Pons (tissue), 1 donor: ENCODE measurements at places on chromosomes 6 and 20.
A peak's percentile ranks its signal among the peaks of the same experiment; 100 is the strongest.

DNA sequence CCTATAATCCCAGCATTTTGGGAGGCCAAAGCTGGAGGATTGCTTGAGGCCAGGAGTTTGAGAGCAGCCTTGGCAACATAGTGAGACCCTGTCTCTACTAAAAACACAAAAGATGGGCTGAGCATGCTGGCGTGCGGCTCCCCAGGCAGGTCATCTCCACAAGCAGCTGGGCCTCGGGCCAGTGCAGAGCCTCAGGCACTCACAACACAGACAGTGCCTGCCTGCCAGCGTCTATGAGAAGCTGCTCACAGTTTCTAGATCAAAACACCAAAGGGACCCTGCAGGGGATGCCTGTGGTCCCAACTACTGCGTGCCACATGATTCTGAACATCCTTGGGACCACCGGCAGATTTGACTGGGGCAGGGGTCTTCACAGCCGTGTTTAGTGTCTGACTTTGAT lies 59.4 kb downstream of the GINS1 start:
- peak; percentile 30 for DNase-seq

DNA sequence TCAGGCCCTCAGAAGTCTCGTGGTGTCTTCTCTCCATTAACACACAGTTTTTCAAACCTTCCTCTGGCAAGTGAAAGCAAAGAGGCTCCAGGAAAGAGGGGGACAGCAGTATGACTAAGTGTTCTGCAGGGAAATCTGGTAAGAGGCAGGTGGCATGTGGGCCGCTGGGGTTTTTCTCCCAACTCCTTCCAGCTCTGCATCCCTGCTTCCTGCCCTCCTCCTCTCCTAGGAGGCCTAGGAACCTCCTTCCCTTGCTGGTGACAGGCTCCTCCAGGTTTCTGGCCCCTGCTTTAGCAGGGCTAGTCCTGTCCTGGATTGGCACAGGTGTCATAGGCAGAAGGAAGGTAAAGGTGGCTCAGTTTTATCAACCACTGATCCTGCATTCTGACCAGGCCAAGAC lies 7.6 kb upstream of the ITCH start:
- DNase-seq, result no peak

- DNase-seq, result no peak
These were observed 50.0 kb downstream of the SRC start for GRCh38 chr20:37395921-37396415.

DNA sequence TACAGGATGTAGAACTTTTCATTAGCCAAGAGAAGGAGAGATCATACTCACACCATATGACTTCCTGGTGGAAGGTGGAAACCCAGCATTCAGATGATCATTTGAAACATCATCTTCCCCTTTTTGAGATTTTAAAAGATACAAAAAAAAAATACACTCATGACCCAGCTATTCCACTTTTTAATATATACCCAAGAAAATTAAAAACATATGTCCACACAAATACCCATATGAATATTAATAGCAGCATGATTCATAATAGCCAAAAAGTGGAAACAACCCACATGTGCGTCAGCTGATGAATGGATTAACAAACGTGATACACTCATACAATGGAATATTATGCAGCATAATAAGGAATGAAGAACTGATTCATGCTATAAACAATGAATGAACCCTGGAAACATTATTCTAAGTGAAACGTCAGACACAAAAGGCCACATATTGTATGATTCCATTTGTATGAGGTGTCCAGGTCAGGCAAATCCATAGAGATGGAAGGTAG lies 130.0 kb upstream of the SGK1 start:
- DNase-seq, result peak; percentile 32

GRCh38 chr6:107999341-107999740 lies 41.3 kb upstream of the SEC63 start:
- DNase-seq, result no peak

DNA sequence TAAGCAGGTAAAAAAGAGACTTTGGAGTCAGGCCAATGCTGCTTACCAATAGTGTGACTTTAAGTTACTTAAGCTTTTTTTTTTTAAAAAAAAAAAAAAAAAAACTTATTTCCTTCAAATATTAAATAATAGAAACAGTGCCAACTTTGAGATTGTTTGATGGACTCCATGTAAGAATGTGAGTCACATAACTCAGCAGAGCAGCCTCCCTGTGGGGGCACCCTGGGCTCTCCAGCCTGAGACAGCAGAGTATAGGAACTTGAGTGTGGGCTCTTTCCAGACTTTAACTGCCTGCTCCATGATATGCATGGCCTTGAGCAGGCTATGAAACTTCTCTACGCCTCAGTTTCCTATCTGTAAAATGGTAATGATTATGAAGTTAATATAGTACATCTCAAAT lies 113.3 kb upstream of the SAMD5 start:
- DNase-seq, result no peak

GRCh38 chr6:40355532-40355931 lies 231.6 kb downstream of the LRFN2 start:
- no peak for DNase-seq

DNA sequence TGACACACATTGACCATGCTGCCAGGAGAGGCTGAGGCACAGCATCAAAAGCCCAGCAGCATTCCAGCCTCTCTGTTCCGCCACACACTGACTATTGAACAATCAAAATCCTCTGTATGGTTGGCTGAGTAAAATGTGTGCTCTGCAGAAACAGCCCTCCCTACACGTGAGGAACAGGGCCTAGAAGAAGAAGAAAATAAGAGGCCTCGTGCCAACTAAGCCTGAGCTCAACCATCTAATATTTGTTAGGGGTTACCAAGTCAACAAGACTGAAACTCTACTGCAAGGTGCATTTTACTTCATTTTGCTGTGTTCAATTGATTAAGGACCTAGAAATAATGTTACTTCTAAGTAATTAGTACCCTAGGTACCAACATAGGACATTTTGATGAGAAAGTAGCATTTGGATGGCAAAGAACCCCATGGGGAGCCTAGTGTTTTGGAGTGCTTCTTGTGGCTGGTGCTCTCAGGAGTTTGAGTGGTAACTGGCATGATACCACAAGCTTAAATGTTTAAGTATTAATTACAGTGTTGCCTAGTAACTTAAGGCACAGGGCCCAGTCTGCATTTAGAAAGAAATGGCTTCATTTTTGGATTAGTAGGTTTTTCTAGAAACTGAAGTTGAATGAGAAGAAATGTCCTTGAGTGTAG lies 146.6 kb upstream of the PLN start:
- DNase-seq, result no peak

DNA sequence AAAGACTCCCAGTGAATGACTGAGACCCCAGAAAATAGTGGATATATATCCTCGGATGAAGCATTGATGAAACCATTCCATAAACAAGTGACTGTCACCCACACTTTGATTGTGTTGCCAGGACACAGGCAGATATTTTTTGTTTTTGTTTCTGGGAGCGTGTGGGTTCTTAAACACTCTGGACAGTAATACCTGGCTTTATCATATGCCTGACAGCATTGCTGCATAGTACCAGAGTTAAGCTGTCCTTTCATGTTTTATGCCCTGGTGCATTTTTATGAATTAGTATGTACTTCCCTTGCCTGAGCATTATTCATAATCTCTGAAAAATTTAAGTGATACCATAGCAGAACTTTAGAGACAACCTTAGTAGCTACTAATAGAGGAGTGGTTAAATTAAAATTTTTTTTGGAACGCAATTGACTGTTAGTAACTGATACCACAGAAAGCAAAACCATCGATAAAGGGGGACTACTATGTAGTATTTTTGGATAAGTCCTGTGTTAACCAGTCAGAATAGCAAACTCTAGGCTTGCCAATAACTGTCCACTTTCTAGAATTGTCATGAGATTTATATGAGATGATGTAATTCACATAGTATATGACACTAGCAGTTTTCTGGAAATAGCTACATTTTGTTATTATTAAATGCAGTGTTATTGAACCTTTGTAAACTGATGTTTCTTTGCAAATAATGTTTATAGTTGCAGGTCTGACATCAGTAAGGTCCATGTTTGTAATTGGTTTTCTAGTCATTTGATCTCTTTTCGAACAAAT lies 30.4 kb downstream of the SENP6 start:
- no peak for DNase-seq

DNA sequence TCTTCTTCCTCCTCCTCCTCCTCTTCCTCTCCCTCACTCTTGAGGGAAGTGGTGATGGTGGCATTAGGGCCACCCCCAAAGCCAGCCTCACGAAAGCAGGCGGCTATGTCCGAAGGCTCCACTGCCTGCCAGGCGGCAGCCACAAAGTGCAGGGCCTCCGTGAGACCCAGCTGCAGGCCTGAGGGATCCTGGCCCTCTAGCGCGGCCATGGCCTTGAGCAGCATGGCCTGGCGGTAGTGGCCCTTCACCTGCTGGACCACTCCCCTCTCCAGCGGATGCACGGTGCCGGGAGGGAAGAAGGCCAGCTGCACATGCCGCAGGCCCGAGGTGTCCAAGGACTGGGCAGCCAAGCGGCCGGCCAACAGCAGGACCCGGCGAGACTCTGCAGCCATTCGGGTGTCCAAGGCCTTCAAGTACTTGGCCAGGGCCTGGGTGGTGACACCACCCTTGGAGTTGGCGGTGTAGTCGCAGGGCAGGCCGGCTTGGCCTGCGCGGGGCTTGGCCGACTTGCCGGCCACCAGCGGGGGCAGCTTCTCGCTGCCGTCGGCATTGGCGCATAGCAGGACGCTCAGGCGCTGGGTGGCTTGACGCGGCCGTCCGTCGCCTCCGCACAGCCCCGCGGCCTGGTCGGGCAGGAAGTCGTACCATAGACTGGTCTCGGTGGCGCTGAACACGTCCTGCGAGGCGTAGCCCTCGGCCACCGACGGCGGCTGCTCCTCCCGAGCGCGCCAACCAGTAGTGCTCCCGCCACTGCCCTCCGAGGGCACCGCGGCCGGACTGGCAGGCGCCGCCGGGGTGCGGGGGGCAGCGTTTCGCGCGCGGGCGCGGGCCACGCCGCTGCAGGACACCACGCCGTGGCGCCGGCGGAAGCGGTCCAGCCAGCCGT lies 1.1 kb downstream of the CENPB start:
- DNase-seq, result no peak

- no peak for DNase-seq
These were observed 800.6 kb upstream of the MAP3K7 start for GRCh38 chr6:91387290-91388059.

- DNase-seq, result no peak
These were observed 4.7 kb downstream of the STAU1 start for GRCh38 chr20:49183444-49183843.

- DNase-seq, result no peak
These were observed 1090.3 kb downstream of the HACE1 start for GRCh38 chr6:103769431-103769830.

- DNase-seq, result no peak
These were observed 50.6 kb downstream of the BMP6 start for GRCh38 chr6:7776509-7776908.

DNA sequence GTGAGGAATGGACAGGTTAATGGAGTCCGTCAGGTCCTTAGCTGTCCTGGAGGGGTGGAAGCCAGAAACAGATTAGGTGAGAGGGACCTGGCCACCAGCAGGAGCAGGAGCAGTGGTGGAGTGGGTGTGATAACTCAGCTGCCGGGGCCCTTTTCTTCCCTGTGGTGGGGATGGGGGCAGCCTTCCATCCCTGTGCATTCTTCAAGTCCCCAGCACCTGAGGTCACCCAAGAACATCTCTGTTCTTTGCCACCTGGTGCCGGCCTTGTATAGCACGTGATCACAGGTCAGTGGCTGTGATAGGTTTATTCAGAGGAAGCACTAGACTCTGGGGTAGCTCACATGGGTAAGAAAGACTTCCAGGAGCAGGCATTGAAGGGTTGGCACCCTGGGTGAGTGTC lies 16.6 kb downstream of the ERGIC3 start:
- DNase-seq, result no peak

DNA sequence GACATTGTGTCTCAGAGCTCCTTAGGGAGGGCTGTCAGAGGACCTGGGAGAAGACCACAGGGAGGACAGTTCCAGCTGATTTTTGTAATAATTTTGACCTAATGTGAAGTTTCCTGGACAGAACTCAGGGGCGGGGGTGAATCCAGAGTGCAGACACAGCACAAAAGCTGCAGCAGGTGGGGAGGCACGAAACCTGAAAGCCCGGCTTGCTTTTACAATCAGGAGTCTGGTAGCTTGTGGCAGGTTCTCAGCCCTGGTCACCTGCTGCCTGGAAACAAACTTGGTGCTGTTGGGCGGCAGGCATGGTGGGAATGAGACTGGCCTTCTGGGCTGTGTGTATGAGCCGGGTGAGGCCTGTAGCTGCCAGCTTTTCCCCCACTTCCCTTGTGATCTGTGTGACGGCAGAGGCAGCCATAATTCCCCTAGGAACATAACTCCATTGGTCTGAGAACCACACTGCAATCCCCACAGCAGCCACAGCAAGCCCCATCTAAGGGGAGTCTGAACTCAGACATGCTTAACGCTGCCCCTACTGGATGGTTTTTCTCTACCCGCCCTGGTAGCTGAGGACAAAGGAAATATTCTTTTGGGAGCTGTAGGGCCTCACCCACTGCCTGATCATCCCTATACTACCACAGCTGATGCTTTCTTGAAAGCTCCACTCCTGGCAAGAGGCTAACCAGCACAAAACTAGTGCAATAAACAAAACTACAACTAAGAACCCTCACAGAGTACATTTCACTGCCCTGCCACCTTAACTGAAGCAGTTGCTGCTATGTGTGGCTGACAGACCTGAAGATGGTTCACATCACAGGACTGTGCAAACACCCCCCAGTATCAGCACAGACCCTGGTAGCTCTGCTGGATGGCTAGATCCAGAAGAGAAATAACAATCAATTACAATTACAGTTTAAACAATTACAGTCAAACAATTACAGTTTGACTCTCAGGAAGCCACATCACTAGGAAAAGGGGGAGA lies 1055.1 kb upstream of the GJE1 start:
- DNase-seq, result no peak

GRCh38 chr6:3157131-3157933 lies at the start of gene TUBB2A:
TUBB2A (minus strand) TSS chr6:3157544; CDS start chr6:3157463, 81 bp downstream.
- peak; percentile 70 for DNase-seq

DNA sequence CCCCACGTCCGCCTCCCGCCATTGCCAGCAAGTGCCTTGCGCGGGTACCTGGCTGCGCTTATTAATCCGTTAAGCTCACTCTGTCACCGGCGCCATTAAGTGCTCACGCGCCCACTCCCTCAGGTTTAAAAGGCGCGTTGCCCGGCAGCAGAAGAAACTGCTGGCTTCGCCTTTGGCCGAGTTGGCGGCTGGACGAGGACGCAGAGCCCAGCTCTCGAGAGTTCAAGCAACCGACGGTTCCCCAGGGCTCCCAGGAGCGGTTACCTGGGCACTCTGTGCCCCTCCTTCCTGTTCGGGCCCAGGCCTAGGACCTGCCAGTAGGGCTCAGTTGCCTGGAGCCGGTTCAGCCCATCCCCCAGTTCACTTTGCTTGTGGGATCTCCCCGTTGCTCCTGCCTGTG lies at the start of gene GGTLC1:
GGTLC1 (minus strand) TSS at position 219 of the 400 bp plus-strand sequence. CDS start 2,168 bp downstream, outside the sequence.
- no peak for DNase-seq

DNA sequence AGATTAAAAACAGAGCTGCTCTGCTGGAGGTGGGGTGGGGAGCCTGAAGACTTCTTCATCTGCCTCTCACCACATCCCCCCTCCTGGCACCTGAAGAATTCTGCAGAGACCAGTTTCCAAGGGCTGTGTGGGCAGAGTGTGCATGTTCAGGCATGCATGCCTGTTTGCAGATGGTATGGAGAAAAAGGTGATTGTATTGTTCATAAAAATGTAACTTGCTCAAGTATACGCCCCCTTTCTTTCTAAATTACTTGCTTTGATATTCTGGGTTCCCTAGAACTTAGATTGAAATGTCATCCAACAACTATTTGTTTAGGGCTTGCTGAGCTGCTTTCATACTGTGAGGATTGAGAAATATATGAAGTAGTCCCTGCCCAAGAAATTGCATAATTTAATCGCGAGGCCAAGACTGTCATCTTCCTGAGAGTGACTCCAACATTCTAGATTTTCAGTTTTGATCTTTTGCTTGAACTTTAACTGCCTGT lies 83.6 kb downstream of the LCA5 start:
- DNase-seq, result no peak

GRCh38 chr20:41142245-41142644 lies 4.9 kb downstream of the PLCG1 start:
- DNase-seq, result no peak
